ENCODE measurements at places on chromosomes 13 and 19.

- peak; percentile 68 for DNase-seq
Measured at GRCh38 chr19:7294558-7295212, 471 bp upstream of the INSR start.

GRCh38 chr13:45229172-45229571 is 28.3 kb upstream of the KCTD4 start:
- no peak for DNase-seq

- no peak for DNase-seq
Measured at GRCh38 chr13:70424428-70424827, 316.2 kb upstream of the KLHL1 start.

DNA sequence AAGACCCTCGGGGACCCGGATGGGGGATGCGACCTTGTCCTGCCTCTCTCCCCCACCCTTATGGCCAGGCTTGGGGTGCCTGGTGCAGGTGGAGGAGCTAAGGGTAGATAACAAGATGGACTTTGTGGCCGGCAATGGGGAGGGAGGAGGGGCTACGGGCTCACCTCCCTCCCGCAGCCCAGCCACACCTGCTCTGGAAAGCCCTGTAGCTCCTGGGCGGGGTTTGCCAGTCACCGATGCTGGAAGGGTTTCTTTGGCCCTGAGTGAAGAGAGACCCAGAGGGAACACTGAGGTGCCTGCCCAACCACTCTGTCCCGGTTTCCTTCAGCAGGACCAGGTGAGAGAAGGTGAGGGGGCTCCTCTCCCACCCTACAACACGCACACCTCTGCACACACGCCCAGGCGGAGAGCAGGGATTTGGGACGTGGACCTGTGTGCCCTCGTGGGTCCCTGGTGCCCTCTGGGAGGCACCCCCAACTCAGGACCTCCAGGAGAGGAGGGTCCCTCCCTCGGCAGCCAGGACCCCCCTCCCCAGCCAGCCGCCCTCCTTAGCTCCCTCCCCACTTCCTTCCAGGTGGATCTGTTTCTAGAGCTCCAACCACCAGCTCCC is at the start of gene FUT2:
Gene FUT2 (plus strand): TSS at position 229 of the 610 bp plus-strand sequence. CDS start 6,986 bp downstream, outside the sequence.
- DNase-seq: peak; percentile 56

GRCh38 chr19:42191855-42192254 is 25.6 kb downstream of the DEDD2 start:
- DNase-seq: no peak

GRCh38 chr19:34733266-34733745 is 737 bp upstream of the ZNF181 start:
- DNase-seq: peak; percentile 76

GRCh38 chr19:45693106-45693788 is 781 bp downstream of the QPCTL start:
- DNase-seq: peak; percentile 80

- peak; percentile 68 for DNase-seq
Measured at GRCh38 chr19:1073063-1073955, 6.3 kb downstream of the ARHGAP45 start.

Data from K562 (cell line).